ENCODE measurements at places on chromosomes 11 and 22.
A peak's percentile ranks its signal among the peaks of the same experiment; 100 is the strongest.

DNA sequence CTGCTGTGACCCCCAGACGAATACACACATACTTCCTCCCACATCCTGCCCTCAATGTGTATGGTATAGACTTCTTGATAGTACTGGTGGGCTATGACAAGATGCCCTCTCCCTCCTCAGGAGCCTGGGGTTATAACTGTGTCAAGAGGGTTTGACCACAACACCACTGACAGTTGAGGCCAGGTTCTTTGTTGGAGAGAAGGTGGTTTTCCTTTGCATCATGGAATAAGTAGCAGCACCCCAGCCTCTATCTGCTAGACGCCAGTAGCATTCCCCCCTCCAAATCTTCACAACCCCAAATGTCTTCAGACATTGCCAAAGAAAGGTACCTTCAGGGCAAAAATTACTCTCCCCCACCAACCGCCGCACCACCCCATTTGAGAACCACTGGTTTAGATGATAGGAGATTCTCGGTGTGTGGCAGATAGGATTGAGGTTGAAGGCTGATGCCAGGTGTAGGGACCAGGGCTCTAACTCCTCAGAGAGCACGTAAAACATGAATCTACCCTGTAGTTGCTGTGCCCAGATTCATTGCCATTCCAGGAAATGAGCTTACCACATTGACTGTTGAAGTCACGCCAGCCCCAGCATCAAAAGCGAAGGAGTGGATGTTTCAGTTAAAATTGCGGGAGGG is 5.5 kb upstream of the MYO18B start:
- no peak for DNase-seq

DNA sequence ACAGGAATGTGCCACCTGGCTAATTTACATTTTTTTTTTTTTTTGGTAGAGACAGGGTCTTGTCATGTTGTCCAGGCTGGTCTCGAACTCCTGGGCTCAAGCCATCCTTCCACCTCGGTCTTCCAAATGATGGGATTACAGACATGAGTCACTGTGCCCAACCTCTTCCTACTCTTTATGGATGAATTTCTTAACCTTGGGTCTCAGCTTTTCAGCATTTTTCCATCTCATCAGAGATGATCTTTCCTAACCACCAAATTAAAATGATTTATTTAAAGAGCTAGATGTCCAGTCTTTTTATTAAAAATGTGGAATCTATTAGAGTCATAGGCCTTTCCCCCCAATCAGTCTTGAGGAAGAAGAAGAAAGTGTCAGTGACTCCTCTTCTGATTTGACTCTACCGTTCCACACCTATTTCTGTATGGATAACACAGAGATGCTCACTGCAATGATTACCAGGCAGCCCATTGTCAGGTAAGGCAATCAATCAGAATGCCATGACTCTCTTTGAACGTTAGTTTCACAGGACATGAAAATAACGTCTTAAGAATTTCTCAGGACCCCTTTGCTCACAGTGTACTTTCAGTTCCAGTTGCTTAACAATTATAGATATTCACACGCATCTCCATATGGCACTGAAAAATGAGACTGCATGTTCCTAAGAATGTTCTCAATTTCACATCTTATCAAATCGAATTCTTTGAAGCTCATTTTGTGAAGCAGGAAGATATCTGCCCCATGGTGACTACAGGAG is 51.0 kb downstream of the MIAT start:
- DNase-seq = no peak

DNA sequence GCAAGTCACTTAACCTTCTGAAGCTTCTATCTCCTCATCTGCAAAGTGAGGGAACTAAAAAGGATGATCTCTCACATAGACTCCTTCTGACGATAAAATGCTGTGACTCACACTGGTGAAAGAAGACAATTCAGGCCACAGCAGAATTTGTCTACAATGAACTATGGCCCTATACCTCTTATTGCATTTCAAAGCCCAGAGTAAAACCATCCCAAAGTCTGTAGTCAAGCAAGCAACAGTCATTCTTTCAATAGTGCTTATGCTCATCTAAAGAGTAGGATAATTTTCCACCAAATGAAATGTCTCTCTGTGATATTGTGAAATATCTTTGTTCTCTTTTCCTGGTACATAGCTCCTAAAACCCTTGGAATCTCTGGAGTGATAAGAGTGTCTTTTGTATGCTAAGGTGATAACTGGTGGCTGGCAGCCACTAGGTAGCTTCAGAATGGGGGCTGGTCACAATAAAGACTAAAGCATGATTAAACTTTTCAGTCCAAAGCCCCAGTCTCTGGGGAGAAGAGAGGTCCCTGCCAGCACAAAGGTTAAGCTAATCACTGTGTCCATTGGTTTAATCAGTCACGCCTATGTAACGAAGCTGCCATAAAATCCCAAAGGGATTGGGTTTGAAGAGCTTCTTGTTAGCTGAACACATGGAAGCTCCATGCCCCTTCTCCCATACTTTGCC is 30.8 kb downstream of the SYTL2 start:
- no peak for DNase-seq

GRCh38 chr11:117992620-117993019 is 6.4 kb downstream of the IL10RA start:
- no peak for DNase-seq

- DNase-seq = no peak
These were observed 6.6 kb upstream of the ASCL2 start for GRCh38 chr11:2277008-2277346.

- DNase-seq = no peak
These were observed 327.4 kb downstream of the MN1 start for GRCh38 chr22:27474112-27474571.

- DNase-seq = no peak
These were observed 379 bp upstream of the RAB38 start for GRCh38 chr11:88175569-88176075.

- no peak for DNase-seq
These were observed 372.1 kb downstream of the FAT3 start for GRCh38 chr11:92596596-92597317.

DNA sequence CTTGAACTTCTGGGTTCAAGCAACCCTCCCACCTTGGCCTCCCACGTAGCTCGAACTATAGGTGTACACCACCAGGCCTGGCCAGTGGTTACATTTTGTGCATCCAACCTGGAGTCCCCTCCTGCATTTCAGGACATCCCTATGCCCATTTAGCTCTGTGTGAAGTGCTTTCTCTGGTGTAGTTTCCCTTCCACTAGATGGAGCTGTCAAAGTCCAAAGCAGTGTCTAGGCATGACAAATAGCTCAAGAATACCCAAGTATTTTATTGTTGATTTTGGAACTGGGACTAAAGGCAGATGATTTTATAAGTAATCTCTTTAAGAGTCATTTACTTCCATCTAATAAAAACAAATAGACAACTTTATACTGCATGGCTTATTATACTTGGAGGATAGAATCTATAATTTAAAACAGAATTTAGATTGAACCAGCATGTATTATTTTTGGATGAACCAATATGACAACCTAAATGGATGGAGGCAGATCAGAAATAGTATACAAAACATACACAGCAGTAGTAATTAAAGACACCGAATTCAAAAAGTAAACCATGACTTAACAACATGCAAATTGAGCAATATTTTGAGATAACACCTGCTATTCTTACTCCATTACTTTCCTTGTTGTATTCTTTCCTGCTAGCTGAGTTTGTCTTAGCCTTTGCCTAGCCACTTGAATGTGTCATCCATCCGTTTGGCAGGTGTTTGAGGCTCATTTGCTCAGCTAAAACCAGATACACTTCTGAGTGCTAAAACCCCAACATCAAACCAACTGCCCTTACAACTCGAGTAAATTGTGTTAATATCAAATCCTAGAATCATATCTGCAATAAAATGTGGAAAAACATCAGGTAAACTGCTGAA is 37.7 kb downstream of the EIF4ENIF1 start:
- peak; percentile 27 for DNase-seq

GRCh38 chr11:11500744-11501487 is 120.9 kb downstream of the GALNT18 start:
- no peak for DNase-seq

GRCh38 chr22:44399906-44400762 is 87.4 kb upstream of the SHISAL1 start:
- DNase-seq = peak; percentile 9

DNA sequence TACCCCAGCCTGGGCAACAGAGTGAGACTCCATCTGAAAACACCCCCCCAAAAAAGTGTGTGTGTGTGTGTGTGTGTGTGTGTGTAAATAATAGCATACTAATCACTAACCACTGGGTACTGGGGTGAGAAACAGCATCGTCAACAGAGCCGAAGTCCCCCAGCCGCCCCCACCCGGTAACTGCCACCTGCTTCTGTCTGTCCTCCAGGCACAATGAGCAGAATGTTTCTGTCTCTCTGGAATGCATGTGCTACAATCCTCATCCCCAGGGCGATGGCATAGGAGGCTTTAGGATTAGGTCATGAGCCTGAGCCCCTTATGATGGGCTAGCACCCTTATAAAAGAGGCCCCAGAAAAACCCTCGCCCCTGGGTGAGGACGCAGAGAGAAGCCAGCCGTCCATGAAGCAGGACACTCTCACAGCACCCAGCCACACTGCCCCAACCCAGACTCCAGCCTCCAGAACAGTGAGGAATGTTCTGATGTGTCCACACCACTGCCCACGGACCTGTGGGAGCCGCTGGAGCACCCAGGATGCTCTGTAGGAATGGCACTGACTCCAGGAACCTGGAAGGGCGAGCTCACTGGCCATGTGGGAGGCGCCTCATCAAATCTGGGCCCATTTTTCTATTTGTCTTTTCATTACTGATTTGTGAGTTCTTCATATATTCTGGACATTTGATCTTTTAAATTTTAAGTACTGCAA is 9.9 kb downstream of the TTLL8 start:
- no peak for DNase-seq

DNA sequence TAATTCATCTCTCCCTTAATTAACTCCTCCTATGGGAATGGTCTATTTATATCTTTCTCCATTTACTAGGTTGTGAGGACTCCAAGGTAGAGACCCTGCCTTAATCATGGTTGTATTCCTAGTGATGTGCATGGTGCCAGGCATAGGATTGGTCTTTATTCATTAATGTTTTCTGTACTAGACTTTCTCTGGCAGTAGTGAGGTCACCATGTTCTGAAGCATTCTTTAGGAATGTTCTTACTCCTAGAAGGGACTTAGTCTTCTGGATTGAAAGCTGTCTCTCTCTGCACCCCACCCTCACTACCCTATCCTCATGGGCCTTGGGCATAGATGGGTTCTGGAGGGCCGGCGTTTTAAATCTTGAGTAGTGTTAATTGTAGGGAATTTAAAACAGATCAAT is 10.6 kb upstream of the INSC start:
- no peak for DNase-seq

GRCh38 chr11:123430721-123431497 is 840 bp downstream of the GRAMD1B start:
- DNase-seq = no peak

- no peak for DNase-seq
These were observed 61.6 kb upstream of the PPARA start for GRCh38 chr22:46088541-46089311.

- DNase-seq = no peak
These were observed 9.1 kb upstream of the CKAP5 start for GRCh38 chr11:46855167-46855566.

- no peak for DNase-seq
These were observed 45.5 kb downstream of the GAS2 start for GRCh38 chr11:22711880-22712279.

DNA sequence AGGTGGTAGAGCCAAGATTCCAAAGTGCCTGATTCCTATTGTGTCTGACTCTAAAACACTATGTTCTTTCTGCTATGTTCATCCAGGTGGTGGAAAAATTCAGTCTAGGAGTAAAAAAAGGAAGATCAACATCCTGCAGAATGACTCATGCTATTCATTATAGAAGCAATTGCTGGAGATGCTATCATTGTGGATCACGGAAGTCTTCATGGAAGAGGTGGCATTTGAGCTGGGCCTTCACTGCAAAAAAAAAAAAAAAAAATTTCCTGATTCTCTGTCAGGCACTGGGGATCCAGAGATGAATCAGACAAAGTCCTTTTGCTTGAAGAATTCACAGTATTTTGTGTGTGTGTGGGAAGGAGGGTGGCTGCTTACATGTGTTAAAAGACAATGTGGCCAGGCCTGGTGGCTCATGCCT is 1.4 kb upstream of the UVRAG start:
- no peak for DNase-seq

GRCh38 chr11:105202422-105202821 is 62.9 kb upstream of the CARD18 start:
- no peak for DNase-seq

- no peak for DNase-seq
These were observed 101.7 kb upstream of the PRR5 start for GRCh38 chr22:44600207-44600785.

- no peak for DNase-seq
These were observed 96.1 kb upstream of the CD44 start for GRCh38 chr11:35042913-35043312.

DNA sequence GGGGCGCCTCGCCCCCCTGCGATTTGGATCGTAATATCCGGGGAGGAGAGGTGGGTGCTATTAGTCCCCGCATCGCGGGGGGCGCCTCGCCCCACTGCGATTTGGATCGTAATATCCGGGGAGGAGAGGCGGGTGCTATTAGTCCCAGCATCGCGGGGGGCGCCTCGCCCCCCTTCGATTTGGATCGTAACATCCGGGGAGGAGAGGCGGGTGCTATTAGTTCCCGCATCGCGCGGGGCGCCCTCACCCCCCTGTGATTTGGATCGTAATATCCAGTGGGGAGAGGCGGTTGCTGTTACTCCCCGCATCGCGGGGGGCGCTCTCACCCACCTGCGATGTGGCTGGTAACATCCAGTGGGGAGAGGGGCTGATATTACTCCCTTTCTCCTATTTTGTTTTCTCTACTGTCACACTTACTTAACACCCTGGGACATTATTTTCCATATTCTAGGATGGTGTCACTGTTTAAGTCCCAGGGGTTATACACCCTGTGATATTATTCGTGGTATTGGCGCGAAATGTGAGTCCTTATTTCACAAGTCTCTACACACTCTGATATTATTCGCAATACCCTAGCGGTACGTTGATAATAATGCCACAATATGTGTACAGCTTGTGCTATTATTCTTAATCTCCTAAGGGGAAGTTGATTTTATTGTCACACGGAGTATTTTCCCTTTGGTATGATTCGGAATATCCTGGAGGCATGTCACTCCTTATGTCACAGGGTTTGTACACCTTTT is 57.8 kb upstream of the ALDH3B2 start:
- DNase-seq = peak; percentile 88

DNA sequence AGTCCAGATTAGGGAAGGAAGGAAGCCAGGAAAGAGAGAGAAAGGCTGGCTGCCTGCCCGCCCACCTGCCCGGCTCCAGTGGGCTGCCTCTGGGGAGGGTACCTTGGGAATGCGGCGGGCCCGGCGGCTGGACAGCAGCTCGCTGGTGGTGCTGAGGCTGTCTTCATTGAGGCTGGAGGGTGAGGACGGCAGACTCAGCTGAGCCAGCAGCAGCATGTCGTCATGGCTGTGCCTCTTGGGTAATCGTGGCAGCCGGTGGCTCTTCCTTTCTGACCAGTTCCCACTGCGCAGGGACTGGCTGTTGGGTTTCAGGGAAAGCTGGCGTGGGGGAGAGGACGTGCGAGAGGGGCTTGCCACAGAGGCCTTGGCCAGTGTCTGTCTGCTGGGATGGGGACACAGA is 32.9 kb downstream of the RPL27A start:
- no peak for DNase-seq

GRCh38 chr11:114082415-114082748 is 22.9 kb downstream of the ZBTB16 start:
- no peak for DNase-seq

Data from SK-N-SH (cell line).